CD4-positive, alpha-beta T cell treated with Interleukin-17A for 4 hours (primary cell): ENCODE measurements at places on chromosomes 5 and 9.

- DNase-seq, result no peak
Measured at GRCh38 chr5:139226131-139226530, 28.0 kb upstream of the SIL1 start.

DNA sequence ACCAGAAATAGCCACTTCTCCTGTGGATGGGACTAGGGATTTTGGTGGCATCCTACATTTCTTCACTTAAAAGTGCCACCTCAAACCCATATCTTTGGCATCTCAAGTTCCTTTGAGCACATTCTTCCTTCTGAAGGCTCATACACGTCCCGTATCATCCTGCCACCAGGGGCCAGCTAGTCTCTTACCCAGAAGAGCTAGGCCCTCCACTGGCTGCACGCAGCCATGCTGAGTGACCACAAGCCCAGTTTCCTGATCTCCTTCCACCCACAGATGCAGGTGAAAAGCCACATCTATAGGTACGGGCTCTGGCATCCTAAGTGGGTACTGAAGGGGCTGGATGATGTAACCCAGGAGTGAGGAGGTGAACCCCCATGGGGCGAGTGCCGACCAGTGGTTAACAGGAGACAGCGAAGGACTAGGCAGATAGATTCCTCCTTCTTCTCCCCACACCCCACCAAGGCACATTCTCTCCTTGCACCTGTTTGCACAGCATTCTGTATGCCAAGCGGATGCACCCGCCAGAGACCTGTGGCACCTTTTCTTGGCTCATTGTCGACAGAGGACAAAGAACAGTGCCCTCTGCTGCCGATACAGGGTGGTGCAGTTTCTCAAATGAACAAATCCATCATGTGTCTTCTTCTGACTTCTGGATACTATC is 14.4 kb upstream of the SCGB3A1 start:
- peak; percentile 70 for DNase-seq

DNA sequence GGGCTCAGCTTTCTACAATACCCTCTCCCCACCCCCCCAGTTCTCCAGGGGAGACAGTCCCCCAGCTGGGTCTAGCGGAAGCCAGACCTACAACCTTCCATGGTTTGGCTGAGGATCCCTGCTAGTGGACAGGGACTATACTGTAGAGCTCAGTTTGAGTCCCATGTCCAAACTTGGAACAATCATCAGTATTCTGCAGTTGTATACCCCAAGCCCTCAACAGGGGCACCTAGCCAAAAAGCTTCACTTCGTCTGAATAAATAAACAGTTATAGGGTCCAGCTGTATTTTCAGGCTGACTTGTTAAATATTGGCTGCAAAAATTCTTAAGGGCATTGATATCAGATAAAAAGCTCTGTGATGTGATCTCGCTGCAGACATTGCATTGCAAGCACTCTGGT is 15.4 kb upstream of the C9 start:
- no peak for DNase-seq

GRCh38 chr5:140833993-140834392 is at the start of gene PCDHA7:
Gene PCDHA7 (plus strand): TSS chr5:140834269. CDS start chr5:140834384, 115 bp downstream.
- no peak for DNase-seq

GRCh38 chr9:131217331-131218031 is 58.8 kb downstream of the FAM78A start:
- no peak for DNase-seq

DNA sequence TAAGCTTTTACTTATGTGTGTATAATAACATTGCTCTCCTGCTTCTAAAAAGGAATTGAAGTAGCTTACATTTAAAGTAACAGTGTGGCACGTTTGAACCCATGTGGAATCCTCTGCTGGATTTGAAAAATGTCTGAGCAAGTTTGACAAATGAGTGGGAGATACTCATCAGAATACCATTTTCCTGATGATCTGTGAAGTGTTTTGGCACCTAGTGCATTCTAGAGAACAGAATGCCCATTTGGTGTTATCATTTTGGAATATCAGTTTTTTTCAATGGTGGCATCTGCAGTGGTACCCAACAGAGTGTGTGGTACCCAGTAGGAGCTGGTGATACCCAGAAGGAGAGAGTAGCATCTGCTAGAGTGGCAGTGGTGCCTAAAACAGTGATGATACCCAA is 471.1 kb downstream of the PLK2 start:
- no peak for DNase-seq

- DNase-seq, result no peak
Measured at GRCh38 chr9:85258823-85259370, 482.9 kb downstream of the AGTPBP1 start.

- DNase-seq, result no peak
Measured at GRCh38 chr5:180290568-180291233, 1.2 kb downstream of the MAPK9 start.

DNA sequence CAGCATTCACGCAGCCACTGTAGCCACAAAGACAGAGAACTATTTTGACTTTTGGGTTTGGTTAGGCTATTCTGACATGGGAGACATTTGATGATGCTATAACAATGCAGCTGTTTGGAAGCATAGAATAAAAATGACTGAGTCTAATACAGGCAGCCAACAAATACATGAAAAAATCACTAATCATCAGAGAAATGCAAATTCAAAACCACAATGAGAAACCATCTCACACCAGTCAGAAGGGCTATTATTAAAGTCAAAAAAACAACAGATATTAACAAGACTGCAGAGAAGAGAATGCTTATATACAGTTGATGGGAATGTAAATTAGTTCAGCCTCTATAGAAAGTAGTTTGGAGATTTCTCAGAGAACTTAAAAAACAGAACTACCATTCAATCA is 107.1 kb upstream of the POC5 start:
- DNase-seq, result no peak
